ENCODE measurements at places on chromosomes 12 and 14.

- no peak for DNase-seq
These were observed 196.9 kb upstream of the LRFN5 start for GRCh38 chr14:41409806-41410205.

GRCh38 chr14:90547968-90548367 lies 151.1 kb downstream of the CALM1 start:
- no peak for DNase-seq

DNA sequence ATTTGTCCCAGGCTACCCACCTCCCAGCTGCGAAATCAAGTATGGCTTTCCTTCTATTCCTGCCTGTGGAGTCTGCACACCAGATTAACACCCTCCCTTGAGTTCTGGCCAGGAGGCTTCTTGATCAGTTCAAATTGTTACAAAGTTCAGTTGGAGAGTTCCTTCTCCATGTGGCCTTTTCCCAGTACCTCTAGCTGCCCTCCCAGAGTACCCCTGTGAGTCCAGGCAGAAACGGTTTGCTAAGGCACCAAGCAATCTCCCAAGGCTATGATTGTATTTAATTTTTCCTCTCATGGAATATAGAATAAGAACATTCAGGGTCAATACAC lies 49.7 kb upstream of the ERGIC2 start:
- DNase-seq, result no peak

DNA sequence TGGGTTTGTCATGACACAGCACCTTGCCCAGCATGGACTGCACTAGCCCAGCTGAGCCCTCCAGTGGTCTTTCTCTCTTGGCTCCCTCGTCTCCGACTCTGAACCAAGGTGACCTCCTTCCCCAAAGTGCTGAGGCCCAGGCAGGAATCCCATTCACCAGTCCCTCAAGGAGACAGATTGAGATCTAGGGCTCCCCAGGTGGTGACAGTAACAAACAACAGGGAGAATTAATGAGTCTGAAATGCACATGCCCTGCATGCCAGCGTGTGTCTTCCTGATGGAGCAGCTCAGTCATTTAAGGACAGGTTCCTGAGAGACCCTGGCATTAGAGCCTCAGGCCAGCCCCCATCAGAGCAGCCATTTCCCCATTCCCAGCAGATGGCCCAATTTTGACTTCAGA lies 51.4 kb upstream of the OAS1 start:
- no peak for DNase-seq

- no peak for DNase-seq
These were observed 42.7 kb downstream of the RFLNA start for GRCh38 chr12:124337622-124338021.
